ENCODE measurements at places on chromosomes 1 and 21.

- no peak for DNase-seq
These were observed 13.0 kb upstream of the PPP1R15B start for GRCh38 chr1:204424621-204425020.

GRCh38 chr1:234408757-234409156, 35.5 kb downstream of the COA6 start:
- no peak for DNase-seq

DNA sequence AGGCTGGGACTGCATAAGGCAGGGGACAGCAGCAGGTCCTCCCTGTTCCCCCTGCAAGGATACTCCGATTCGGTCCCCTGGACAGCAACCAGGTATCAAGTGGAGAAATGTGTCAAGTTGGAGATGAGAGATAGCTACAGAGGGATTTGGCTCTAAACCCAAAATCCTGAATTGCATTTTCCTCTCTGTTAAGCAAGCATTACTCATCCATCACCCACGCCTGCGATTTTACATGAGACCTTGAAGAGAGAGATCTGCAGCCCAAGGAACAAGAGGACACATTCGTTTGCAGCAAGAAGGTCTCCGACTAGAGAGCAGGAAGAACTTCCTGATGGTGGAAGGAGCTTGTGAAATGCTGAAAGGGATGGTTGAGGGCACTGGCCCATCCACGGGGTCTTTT, 21.9 kb downstream of the SYT2 start:
- no peak for DNase-seq

DNA sequence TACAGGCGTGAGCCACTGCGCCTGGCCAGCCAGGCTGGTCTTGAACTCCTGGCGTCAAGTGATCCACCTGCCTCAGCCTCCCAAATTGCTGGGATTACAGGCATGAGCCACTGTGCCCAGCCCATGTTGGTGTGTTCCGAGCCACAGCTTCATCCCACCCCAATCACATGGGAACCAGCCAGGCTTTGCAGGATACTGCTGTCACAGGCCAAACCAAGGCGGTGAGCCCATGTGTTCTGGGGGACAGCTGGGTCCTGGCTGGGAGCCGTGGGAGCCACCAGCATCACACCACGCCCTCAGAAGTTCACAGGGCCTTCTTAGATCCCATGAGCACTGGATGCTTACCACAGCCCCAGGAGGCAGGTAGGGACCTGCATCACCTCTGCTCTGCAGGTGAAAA, 56.9 kb downstream of the DHRS3 start:
- DNase-seq = no peak

DNA sequence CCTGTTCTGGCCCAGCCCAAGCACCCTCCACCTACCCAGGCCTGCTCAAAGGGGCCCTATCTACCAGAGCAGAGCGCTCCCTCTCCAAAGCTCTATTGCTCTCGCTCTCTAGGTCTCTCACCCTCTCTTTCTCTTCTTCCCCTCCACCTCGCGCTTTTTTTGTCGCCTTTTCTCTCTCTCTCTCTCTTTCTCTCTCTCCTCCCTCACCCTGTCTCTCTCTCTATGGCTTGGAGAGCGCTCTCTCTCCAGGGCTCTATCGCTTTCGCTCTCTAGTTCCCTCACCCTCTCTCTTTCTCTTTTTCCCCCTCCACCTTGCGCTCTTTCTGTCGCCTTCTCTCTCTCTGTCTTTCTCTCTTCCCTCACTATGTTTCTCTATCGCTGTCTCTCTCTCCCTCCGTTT, 3.4 kb upstream of the ZNF678 start:
- no peak for DNase-seq

GRCh38 chr1:69148731-69149130, 419.0 kb upstream of the LRRC7 start:
- no peak for DNase-seq

DNA sequence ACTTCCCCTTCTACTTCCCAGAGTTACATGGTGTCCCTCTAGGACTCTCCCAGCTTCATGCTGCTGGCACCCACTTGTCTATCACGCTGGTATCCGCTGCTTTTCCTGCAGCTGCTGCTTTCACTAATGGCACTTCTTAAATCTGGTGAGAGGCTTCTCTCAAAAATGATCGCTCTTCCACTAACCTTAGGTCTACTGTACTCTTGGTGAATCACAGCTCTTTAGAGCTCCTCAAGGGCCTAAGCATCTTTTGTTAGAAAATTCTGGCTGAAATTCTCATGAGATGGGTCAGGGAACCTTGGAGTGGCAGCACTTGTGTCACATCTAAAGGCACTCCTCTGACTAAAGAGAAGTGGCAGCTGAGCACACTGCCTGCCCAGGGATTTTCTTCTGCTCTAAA, 32.1 kb downstream of the ZMYND12 start:
- no peak for DNase-seq

DNA sequence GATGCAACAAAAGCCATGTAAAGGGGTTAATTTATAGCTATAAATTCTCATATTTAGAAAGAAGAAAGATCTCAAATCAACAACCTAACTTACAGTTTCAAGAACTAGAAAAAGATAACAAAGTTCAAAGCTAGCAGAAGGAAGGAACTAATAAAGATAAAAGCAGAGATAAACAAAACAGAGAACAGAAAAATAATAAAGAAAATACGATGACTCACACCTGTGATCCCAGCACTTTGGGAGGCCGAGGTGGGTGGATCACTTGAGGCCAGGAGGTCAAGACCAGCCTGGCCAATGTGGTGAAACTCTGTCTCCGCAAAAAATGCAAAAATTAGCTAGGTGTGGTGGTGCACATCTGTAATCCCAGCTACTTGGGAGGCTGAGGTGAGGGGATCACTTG, 12.4 kb upstream of the TMEM183A start:
- DNase-seq = no peak

GRCh38 chr1:170076199-170076598, 1.7 kb upstream of the KIFAP3 start:
- no peak for DNase-seq

DNA sequence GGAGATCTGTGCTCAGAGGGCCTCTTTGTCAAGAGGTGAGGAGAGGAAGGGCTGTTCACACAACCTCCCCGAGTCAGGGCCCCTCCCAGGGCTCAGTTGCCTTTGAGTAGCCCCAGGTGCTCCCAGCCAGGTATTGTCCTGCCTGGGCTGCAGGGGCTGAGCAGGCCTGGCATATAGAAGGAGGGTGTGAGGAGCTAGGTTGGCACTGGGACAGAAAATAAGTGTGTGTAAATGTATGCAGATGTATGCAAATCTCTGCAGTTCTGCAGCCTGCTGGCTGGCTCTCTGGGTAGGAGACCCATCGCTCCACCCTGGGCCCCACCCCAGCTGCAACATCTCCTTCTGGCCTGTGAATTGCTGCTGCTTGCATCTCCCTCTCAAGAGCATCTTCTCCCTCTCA, 52.4 kb downstream of the NAV1 start:
- no peak for DNase-seq

- DNase-seq = no peak
These were observed 116.5 kb upstream of the C1orf174 start for GRCh38 chr1:4016351-4017130.

DNA sequence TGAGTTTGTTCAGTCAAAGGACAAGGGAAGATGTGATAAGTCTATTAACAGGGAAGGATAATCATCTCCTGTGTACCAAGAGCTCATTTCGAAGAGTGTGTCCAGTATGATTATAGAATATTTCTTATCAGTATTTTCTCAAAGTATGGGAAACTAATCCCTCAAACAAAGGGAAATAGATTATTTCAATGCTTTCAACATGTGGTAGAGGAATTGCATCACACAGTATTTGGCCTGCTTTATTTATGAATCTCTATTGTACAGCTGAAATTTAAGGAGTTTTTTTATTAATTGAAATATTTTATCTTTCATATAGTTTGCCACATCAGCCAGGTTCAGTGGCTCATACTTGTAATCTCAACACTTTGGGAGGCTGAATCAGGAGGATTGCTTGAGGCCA, 151.0 kb downstream of the CLEC20A start:
- no peak for DNase-seq

- DNase-seq = no peak
These were observed 12.8 kb downstream of the GFI1 start for GRCh38 chr1:92473781-92474495.

DNA sequence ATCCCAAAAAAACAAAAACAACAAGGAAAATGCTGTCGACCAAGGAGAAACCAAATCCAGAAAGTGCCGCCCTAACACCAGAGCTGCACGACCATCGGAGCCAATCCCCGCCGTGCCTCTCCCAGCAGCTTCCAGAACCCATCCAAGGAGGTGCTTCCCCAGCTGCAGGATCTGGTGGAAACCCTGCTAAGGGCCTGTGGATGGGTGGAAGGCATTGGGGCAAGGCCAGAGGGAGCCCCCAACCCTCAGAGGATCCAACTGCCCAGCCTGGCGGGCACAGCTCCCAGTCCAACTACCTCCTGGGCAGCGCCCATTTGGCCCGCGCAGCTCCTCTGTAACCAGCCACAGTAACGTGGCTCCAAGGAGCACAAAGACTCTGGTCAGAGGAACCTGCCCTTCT, 81.6 kb downstream of the NPHP4 start:
- no peak for DNase-seq

GRCh38 chr1:38730511-38731397, 128.8 kb downstream of the RRAGC start:
- no peak for DNase-seq

DNA sequence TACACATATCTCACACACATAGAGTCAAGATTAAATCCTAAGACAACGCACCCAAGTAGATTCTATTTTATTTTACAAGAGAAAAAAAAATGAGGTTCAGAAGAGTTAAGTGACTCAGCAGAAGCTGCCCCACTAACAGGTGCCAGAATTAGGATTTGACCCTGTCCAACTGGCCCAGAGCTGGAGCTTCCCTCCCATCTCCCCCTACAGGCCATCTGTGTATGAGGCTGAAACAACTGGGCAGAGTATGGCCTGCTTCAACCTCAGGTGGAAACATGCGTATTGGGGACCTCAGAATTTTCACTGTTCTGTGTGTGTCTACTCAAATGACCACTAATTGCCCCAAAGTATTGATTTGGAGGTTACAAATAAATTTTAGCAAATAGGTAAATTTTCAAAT, 29.9 kb downstream of the PSMG1 start:
- no peak for DNase-seq

- DNase-seq = no peak
These were observed 108.3 kb downstream of the HIVEP3 start for GRCh38 chr1:41810446-41810845.

- DNase-seq = no peak
These were observed 12.9 kb upstream of the IL19 start for GRCh38 chr1:206757524-206758266.

GRCh38 chr1:117138561-117138960, 17.0 kb upstream of the TRIM45 start:
- DNase-seq = no peak

- DNase-seq = no peak
These were observed 370.5 kb upstream of the PBX1 start for GRCh38 chr1:164188497-164188896.

DNA sequence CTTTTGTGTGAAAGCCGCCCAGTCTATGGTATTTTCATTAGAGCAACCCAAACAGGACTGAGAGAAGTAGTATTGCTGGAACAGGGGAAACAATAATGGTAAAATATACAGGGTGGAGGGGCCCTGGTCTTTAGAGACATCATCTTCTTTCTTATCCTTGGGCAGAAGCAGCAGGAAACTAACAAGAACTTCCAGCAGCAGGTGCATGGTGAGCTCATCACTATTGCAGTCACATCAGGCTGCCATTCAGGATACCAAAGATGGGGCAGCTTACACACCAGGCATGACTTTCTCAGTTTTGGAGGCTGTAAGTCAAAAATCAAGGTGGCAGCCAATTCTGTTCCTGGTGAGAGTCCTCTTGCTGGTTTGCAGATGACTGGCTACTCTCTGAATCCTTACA, 478.3 kb upstream of the RUNX1 start:
- DNase-seq = no peak

- no peak for DNase-seq
These were observed 736 bp downstream of the KCNC4 start for GRCh38 chr1:110210604-110211495.

All from SIG-M5 (cell line).